ENCODE measurements at places on chromosomes 4 and X. TPM values are rescaled to one million over a fixed set of nuclear protein-coding genes. Genes with fewer than 3 reads are reported as not detected.

GRCh38 chrX:153441981-153442380 is 3.9 kb downstream of the TREX2 start:
- no peak overlapping the region for H3K4me3 ChIP-seq
- H3K27ac ChIP-seq: no peak overlapping the region
- no peak for DNase-seq

Gene RHOXF1
- total RNA-seq: not detected

Gene LYAR
- 88.3 TPM for total RNA-seq

- H3K4me3 ChIP-seq: no peak overlapping the region
- no peaks in the 10 kb centered on the region for H3K36me3 ChIP-seq
- H3K4me1 ChIP-seq: no peaks in the 10 kb centered on the region
- H3K27ac ChIP-seq: no peak overlapping the region
These were observed 73.7 kb downstream of the GABRA2 start for GRCh38 chr4:46316215-46316614.

DNA sequence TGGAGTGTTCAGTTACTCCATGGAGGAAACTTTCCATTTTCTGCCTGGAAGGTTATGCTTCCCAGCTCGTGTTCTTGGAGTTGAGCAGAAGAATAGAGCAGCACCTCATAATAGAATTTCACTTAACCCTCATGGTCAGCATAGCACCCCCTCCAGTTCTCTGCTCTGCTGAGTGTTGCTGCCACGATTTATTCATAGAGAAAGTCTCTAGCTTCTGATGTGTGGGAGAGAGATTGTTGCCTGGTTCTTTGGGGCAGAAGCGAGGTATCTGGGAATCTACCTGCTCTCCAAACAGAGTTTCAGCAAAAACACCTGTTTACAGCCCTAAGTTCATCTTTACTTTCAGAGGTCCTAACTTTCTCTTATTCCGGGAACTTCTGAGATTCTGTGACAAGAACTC is 3.9 kb upstream of the DTHD1 start:
- DNase-seq: no peak
- H3K36me3 ChIP-seq: peaks cover 14% of the 10 kb centered on the region
- H3K27me3 ChIP-seq: no peaks in the 10 kb centered on the region
- peak overlapping the region; percentile 40 for H3K4me3 ChIP-seq
- H3K27ac ChIP-seq: peak overlapping the region; percentile 79
- peaks cover 72% of the 10 kb centered on the region for H3K4me1 ChIP-seq

DNA sequence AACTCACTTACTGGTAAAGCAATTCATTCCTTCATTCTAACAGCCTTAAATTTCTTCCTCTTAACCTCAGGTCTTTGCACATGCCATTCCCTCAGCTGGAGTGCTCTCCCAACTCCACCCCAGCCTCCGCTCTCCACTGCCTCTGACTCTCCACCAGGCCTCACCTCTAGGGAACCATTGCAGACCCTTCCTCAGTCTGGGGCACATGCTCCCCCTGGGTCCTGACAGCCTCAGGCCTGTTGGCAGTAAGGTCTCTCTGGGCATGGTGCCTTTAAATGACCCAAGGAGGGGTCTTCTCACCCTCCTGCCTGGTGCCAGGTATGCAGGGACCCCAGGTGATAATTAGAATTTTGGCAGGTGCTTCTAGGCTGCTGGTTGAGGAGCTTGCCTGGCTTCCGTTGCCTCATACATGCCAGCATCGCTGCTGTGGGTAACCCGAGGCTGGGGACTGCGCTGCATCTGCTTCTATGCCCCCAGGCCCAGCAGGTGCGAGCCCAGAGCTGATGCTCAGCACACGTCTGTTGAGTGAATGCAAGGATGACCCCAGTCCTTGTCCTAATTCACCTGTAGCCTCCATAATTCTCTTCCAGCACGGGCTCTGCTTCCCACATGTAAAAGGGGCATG is 27.5 kb upstream of the GPR78 start:
- H3K4me1 ChIP-seq: no peaks in the 10 kb centered on the region
- no peaks in the 10 kb centered on the region for H3K27me3 ChIP-seq
- no peak overlapping the region for H3K4me3 ChIP-seq
- H3K27ac ChIP-seq: no peak overlapping the region

Measured in activated T-helper 1 cell treated with anti-CD3 and anti-CD28 coated beads, Interleukin-12 subunit alpha, Interleukin-12 subunit beta, Interleukin-2, Interleukin-4 antibody, amounts not matched to agents 30 ng/mL and 10 ng/mL and 1 ng/mL, durations not matched to agents 14 hours and 24 hours and 36 hours (primary cell).